Purkinje cell (primary cell): ENCODE measurements at places on chromosomes 2 and 18. TPM values are rescaled to one million over a fixed set of nuclear protein-coding genes. Genes with fewer than 3 reads are reported as not detected.

Gene EMX1
- not detected in 2 replicates for polyA plus RNA-seq

Gene RFX8
- polyA plus RNA-seq = 2.7 and 3.3 TPM in 2 replicates

Gene UGT1A6
- polyA plus RNA-seq = not detected in 2 replicates

Gene RAPGEF4
- 28.4 and 37.7 TPM in 2 replicates for polyA plus RNA-seq

Gene BUB1
- polyA plus RNA-seq = 1.3 and 1.7 TPM in 2 replicates
